ENCODE measurements at places on chromosomes 2 and 18.

DNA sequence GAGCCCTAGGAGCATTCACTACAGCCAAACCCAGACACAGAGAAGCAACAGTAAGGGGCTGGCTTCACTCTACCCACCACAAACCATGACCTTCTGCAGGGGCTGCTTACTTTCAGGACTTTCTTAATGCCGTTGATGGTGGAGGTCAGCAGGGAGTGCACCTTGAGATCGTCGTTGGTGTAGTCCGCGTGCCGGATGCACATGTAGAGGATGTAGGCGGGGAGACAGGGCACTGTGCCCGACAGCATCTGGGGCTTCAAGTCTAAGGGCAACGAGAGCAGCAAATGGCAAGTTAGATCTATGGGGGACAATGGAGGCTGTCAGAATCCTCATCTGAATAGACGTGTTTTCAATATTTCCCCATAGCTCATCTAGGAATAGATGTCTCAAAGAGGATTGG lies 29.8 kb upstream of the ACAA2 start:
- DNase-seq = no peak

- no peak for DNase-seq
These were observed 104.4 kb downstream of the INHBB start for GRCh38 chr2:120450196-120450820.

DNA sequence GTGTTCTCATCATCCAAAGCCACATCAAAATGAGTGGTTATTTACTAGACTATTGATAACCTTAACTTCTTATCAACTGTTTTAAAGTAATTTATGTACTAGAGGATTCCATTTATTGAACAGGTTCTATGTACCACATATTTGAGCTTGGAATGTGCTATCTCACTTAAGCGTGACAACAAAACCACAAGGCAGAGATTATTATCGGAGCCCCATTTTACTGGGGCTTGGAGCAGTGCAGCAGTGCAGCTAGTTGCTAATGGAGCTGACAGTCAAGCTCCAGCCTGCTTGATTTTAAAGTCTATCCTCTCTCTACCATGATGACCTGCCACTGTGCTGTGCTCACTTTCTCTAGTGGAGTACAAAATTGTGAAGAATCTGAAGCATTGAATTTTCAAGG lies 24.6 kb downstream of the GCG start:
- no peak for DNase-seq

DNA sequence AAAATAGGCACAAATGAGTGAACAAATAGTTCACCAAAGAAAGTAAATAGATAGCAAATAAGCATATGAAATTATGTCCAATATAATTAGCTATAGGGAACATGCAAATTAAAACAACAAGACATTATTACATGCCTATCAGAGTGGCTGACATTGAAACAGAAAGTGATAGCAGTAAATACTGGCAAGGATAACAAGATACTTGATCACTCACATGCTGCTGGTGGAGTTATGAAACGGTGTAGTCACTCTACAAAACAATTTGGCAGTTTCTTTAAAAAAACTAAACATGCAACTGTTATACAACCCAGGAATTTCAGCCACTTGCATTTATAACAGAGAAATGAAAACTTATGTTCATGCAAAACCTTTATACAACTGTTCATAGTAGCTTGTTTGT lies 439.2 kb upstream of the ACVR2A start:
- no peak for DNase-seq

DNA sequence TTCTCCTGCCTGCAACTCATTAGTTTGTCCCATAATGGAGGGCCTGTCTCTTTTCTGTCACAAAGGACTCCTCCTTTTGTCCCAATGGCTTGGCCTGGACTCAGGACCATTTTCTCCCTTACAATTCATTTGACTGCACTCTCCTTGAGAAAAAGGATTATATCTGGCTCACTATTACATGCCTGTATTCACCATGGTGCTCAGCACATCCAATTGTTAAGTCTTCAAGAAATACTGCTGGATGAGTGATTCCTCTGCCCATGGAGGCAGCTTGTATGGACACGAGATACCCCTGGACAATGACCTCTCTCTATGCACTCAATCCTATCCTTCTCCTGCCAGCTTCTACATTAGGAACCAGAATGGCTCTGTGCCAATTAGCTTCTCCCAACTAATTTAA lies 47.0 kb downstream of the CHST9 start:
- no peak for DNase-seq

DNA sequence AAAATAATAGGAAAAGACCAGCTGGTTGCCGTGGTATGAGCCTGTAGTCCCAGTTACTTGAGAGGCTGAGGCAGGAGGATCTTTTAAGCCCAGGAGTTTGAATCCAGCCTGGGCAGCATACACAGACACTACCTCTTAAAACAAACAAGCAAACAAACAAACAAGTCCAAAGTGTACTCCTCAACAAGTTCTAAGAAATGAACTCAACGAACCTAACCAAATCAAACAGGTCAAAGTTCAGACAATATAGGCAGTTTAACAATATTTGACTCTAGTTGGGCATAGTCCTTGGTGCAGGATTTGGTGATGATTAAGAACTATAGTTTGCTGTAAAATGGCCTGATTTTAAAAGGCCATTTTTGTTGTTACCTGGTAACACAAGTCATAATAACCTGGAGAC lies 41.9 kb upstream of the RHOB start:
- DNase-seq = no peak

- no peak for DNase-seq
These were observed 84.7 kb upstream of the TMEM200C start for GRCh38 chr18:5979971-5980457.

- no peak for DNase-seq
These were observed 112.1 kb upstream of the ATP8B1 start for GRCh38 chr18:57915248-57915647.

DNA sequence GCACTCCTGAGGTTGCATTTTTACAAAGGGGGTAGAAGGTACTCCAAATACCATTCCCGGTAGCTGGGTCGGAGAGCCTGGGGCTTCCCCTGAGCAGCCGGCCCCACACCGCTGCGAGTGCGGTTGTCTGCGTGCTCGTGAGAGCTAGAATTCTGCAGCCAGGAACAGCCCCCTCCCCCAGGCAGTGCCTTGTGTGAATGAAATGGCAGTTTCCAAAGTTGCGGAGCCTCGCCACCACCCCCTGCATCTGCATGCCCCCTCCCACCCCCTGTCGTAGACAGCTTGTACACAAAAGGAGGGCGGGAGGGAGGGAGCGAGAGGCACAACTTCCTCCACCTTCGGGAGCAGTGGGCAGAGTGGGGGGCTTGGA lies 1.1 kb downstream of the MYCN start:
- DNase-seq = no peak

DNA sequence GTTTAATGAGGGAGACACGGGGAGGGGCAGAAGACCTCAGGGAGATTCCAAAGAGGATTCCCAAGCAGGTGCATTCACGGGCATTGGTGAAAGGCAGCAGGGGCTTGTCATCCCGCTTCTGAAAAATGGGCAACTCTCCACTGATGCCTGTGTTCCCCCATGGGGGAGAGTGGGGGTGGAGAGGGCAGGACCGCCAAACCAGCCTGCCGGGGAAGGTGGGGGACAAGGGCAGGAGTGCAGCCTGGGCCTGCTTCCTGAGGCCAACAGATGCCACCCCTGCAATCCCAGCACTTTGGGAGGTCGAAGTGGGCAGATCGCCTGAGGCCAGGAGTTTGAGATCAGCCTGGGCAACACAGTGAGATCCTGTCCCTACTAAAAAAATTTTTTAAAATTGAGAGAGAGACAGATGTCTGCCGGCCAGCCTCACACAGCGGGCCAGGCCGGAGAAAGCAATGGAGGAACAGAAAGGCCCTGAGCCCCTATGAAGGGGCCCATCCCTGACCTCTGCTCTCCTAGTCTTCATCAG lies 44.8 kb upstream of the UBE2F start:
- DNase-seq = no peak

DNA sequence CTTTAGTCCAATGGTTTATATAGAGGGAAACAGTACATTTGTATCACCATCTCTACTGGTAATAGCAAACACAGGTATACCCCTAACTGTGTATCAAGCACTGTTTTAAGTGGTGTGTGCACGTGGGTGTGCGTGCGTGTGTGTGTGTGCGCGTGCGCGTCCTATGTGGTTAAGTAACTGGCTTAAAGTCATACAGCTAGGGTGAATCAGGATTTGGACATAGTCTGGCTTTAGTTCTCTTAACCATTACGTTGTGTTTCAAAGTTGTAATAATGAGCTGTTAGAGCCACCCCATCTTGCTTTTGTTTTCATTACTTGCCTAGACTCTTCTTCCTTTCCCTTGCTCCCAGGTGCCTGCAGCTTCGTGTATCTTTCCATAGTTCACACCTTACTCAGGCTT lies 2.1 kb downstream of the HADHB start:
- no peak for DNase-seq

DNA sequence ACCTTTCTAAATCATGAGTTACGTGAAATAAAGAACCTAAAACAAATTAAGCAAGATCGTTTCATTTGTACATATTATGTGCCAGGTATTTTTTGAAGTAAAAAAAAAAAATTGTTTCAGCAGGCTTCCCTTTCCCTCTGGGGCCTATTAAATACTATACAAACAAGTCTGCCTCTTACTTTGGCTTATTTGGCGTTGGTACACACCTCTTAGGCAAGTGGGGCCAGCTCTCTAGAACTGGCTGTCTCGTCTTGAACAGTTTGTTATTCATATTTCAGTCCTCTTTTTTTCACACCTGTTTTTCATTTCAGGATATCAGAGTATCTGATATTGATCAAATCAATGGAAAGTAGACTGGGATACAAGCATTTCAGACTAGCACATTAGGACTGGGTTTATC lies 27.4 kb upstream of the PPP3R1 start:
- no peak for DNase-seq

DNA sequence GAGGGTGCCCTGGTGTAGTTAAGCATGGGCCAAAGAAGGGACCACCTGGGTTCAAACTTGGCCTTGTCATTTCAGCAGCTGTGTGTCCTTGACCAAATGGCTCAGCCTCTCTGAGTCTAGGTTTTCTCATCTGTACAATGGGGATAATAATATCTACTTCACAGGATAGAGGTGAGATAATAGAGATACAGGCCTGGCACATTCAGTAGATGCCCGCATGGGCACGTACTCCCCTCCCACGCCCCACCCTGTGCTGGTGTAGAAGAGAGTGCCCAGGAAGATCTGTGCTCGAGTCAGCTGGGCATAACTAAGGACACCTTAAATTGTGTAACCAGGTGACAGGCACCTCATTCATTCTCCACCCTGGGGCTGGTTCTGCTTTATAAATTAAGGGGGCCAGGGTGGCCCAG lies 8.4 kb upstream of the TMEM185B start:
- no peak for DNase-seq

DNA sequence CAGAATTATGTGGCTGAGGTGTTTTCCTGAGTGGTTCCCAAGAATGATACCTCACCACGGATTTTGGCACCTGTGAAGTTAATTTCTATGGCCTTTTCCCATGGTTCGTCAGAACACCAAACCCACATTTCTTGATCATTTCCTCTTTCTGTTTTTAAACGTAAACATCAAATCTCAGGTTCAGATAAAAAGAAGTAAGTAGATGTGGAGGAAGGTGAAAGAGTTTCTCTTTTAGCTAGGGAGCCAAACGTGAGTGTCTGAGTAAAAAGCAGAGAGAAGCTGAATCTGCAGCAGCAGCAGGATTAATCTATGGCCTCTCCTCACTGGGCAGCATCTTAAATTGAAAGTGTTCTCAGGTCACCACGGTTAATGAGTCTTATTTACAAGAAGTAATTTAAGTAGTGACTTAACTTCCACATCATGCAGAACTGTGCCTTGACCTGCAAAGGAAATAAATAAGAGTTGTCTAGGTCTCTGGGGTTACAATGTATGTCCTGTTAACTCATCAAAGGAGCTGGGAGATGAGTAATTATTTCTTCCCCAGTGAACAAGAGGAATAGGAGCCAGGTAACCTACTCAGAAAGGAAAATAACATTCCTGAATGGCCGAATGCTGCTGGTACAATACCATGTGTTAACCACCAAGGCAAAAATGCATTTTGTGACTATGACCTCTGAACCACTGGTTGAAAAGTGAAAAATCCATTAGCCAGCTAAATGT lies 139.6 kb upstream of the NETO1 start:
- no peak for DNase-seq

DNA sequence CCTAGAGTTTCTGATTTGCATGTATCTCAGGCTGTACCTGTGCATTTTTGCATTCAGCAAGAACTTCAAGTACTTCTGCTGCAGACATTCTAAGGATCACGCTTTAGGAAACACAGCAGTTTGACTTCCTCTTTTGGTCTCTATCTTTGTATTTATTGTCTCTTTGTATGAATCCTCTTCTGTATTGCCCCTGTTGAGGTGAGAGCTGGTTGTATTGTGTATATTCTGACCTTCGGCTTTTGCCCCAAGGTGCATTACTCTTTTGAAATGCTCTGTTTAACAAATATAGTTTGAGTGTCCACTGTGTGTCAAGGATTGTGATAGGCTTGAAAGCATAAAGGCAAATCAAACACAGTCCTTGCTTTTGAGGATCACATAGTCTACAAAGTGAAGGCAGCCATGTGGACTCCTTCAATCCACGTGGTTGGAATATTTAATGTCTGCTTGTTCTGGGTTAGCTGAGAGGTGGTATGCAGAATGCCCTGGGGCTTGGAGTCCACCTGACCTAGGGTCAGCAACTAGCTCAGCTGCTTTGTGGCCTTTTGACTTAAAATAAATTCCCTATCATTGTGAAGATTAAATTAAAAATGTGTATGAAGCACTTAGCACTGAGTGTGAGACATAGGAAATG lies 108.1 kb downstream of the LYPD6 start:
- DNase-seq = no peak

DNA sequence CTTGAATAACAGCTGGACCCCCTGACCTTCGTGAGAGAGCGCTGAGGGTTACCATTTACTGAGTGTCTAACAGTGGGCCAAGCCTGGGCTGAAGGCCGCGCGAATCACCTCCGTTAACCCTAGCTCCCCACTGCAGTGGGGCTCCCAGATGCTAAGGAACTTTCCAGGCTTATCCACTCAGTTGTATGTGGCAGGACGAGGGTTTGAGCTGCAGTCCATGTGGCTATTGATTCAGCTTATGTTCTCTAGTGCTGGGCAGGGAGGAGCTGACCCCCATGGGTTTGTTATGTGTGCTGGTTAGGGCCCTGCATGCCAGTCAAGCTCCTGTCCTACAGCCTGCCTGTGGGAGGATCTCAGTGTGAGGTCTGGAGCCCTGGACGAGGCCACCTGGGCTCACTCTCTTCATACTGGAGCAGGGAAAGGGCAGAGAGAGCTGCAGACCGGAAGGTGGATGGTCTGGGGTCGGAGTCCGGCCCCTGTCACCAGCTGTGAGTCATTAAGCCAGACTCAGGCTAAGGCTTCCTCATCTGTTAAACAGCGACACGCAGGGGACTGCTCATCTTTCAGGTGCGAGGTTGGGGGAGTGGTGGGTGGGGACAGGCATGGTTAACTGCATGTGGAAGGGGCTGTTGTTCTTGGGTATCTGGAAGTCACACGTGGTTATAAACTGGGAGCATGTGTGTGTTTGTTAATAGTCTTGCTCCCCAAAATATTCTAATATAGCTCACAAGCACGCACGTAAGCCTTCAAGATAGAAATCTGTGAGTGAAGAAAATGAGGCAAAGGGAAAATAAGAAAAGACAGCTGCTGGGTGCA lies 6.6 kb downstream of the PSD4 start:
- no peak for DNase-seq

DNA sequence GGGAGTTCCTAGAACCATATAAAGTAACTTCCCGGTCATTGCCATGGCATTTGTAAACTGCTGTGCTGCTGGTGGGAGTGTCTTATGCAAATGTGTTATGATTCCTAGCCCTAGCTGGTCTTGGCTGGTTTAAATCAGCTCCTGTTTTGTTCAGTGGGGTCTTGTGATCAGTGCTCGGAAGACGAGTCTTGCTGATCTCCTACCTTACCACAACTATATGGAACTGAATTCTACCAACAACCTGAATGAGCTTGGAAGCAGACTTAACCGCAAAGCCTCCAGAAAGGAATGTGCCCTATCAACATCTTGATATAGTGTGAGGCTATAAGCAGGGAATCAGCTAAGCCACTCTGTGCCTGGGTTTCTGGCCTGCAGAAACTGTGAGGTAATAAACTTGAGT lies 33.5 kb downstream of the POLE4 start:
- no peak for DNase-seq
